ENCODE measurements at places on chromosomes 3 and 15.

DNA sequence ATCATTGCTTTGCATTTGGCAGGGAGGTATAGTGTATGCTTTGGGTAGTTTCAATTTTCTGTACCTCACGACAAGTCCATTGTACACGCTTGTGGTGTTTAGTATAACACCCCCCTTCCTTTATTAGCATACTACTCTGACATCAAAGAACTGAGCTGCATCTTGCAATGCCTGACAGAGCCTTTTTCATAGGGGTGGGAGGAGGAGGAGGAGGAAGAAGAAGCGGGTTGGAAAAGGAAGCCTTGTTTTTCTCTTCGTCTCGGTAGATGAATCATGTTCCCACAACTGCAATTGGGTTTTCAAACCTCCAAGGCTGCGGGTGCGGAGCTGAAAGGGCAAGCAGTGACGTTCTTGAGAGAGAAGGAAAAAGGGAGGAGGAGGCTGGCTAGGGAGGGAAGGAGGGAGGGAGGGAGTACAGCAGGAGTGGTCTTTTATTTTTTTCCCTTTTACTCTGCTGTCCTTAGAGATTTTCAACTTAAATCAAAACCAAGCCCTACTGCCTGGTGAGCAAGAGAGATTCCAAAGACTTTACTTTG, 175.7 kb downstream of the KLHL25 start:
- DNase-seq, result no peak

- no peak for DNase-seq
Measured at GRCh38 chr15:35306361-35306981, 221.4 kb upstream of the NANOGP8 start.

GRCh38 chr15:33612721-33613304, 302.0 kb downstream of the RYR3 start:
- no peak for DNase-seq

DNA sequence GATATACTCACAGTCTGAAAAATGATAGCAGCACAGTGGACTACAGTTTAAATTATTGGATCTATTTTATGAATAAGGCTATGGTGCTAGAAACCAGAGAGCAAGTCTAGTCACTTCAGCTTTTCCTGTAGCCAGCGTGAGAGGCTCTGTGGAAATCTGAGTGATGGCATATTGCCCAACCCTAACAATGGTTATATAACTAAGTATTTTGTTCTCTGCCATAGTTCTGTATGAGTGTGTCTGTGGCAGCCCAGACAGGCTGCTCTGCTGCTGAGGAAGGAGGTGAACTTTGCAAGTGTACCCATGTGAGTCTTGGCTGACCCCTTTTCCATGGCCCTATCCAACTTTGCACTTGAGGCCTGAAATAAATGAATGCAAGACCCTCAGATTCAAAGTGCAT, 105.7 kb downstream of the LRTM1 start:
- DNase-seq, result no peak

DNA sequence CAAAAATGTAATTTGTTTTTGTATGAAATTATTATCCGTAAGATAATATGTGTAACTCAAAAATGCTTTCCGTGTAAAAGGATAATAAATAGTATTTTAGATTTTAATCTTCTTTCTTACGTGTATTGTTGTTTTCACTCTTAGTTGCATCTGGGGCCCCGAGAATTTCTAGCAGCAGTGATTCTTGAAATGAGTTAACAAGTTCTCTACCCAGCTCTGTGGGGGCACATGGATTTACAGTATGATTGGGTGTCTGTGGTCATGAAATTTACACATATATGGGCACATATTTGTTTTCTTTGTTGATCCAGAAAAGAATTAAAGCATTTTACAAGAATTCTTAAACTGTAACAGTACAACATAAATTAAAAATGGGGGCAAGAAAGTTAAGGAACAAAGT, 145.9 kb upstream of the LRRFIP2 start:
- no peak for DNase-seq

Data from glomerular endothelial cell (primary cell).